ENCODE measurements at places on chromosomes 4 and X. TPM values are rescaled to one million over a fixed set of nuclear protein-coding genes. Genes with fewer than 3 reads are reported as not detected.

ETDA gene
- not detected for total RNA-seq

TRMT10A gene
- total RNA-seq: 5.5 TPM

SSX4 gene
- total RNA-seq: not detected

CCDC110 gene
- total RNA-seq: 2.5 TPM

TCP11X2 gene
- total RNA-seq: not detected

SMIM10 gene
- total RNA-seq: 6.4 TPM

MAGEB4 gene
- not detected for total RNA-seq

FAM9C gene
- total RNA-seq: not detected

ADGRG4 gene
- total RNA-seq: under 0.01 TPM

EDA2R gene
- total RNA-seq: 22.8 TPM

AIFM1 gene
- 23.9 TPM for total RNA-seq

UGT2A3 gene
- not detected for total RNA-seq
